Activated CD4-positive, alpha-beta T cell treated with anti-CD3 and anti-CD28 coated beads, Interleukin-2, amount 10 ng/mL, durations not matched to agents 7 days and 5 days (primary cell): ENCODE measurements at places on chromosomes 3 and 15. TPM values are rescaled to one million over a fixed set of nuclear protein-coding genes. Genes with fewer than 3 reads are reported as not detected.

- H3K27ac ChIP-seq = no peak overlapping the region
- no peak overlapping the region for H3K4me3 ChIP-seq
- DNase-seq = no peak
- H3K36me3 ChIP-seq = no peaks in the 10 kb centered on the region
- H3K27me3 ChIP-seq = peaks cover 39% of the 10 kb centered on the region
These were observed 921 bp downstream of the FBXL2 start for GRCh38 chr3:33278163-33278562.

GRCh38 chr3:155323063-155323666, 29.7 kb upstream of the STRIT1 start:
- no peak overlapping the region for H3K4me3 ChIP-seq
- H3K4me1 ChIP-seq = no peaks in the 10 kb centered on the region
- DNase-seq = peak; percentile 43
- no peaks in the 10 kb centered on the region for H3K36me3 ChIP-seq
- no peak overlapping the region for H3K27ac ChIP-seq

DNA sequence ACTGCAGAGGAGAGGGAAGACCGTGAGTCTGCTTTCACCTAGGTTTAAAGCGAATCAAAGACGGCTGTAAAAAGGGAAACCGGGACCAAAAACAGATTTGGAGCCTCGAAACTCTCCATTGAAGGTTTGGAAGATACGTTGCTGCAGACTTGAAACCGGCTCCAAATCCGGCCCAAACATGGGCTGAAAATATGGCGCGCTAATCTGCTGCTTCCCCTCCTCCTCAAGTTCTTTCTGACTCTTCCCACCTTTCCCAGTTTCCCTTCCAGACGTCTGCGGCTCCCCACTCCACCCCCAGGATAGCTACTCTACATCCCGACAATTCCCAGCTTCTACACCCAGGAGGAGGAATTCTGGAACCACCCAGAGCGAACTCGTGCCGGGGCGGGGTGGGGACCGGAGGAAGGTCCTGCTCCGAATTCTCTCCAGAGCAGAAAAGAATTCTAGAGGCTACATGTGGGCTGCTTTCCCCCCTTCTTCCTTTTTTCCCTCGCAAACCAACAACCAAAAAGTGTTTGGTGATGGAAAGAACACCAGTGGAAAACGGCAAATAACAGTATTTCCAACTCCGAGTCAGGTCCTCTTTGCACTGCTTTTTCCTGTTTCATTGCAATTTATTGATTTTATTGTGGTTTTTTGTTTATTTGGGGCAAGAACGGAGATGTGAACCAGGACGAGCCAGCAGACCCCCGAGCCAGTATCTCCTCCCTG, 8.5 kb downstream of the EOMES start:
- no peak overlapping the region for H3K27ac ChIP-seq
- peaks cover 29% of the 10 kb centered on the region for H3K4me1 ChIP-seq
- peak overlapping the region; percentile 84 for H3K4me3 ChIP-seq
- peaks cover 77% of the 10 kb centered on the region for H3K27me3 ChIP-seq

GRCh38 chr15:90959894-90960293, 5.2 kb downstream of the RCCD1 start:
- H3K36me3 ChIP-seq = peaks cover 46% of the 10 kb centered on the region
- no peak overlapping the region for H3K4me3 ChIP-seq
- peak overlapping the region; percentile 43 for H3K27ac ChIP-seq
- H3K27me3 ChIP-seq = no peaks in the 10 kb centered on the region

GRCh38 chr3:97968376-97968775, 3.9 kb downstream of the RIOX2 start:
- DNase-seq = peak; percentile 34
- H3K4me3 ChIP-seq = no peak overlapping the region
- peak overlapping the region; percentile 14 for H3K27ac ChIP-seq

DNA sequence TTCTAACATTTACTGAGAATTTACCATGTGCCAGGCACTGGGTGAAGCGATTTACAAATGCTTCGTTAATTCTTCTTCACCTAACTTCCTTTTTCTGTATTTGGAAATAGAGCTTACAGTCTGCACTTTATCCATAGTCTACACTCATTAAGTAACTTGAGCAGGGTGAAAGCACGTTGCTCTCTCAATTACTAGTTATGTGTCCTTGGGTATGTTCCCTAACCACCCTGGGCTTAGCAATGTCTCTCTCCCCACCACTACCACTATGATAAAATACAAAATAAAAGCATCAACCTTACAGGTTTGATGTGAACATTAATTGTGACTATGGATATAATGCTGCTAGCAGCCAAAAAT, 172.9 kb upstream of the SLC2A2 start:
- H3K36me3 ChIP-seq = peaks cover 47% of the 10 kb centered on the region
- peaks cover 10% of the 10 kb centered on the region for H3K4me1 ChIP-seq
- no peak overlapping the region for H3K4me3 ChIP-seq
- no peaks in the 10 kb centered on the region for H3K27me3 ChIP-seq

DNA sequence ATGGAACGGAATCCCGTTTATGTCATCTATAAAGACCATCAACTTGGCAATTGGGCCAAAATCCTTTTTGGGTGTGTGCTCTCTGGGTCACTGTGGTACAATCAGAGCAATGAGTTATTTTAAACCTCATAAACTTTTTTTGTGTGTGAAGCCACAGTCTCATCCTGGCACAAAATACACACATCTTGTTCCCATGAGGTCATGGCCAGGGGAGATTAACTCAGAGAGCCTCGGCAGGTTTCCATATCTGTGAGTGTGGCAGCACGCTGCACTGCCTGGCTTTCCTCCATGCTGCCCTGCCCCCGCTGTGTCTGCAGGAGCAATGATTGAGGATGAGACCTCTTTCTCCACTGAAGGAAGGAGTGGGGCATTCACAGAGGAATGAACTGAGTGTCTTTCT, 54.0 kb upstream of the DLG1 start:
- H3K36me3 ChIP-seq = no peaks in the 10 kb centered on the region
- no peaks in the 10 kb centered on the region for H3K4me1 ChIP-seq
- no peak overlapping the region for H3K27ac ChIP-seq
- no peak for DNase-seq
- no peak overlapping the region for H3K4me3 ChIP-seq

DNA sequence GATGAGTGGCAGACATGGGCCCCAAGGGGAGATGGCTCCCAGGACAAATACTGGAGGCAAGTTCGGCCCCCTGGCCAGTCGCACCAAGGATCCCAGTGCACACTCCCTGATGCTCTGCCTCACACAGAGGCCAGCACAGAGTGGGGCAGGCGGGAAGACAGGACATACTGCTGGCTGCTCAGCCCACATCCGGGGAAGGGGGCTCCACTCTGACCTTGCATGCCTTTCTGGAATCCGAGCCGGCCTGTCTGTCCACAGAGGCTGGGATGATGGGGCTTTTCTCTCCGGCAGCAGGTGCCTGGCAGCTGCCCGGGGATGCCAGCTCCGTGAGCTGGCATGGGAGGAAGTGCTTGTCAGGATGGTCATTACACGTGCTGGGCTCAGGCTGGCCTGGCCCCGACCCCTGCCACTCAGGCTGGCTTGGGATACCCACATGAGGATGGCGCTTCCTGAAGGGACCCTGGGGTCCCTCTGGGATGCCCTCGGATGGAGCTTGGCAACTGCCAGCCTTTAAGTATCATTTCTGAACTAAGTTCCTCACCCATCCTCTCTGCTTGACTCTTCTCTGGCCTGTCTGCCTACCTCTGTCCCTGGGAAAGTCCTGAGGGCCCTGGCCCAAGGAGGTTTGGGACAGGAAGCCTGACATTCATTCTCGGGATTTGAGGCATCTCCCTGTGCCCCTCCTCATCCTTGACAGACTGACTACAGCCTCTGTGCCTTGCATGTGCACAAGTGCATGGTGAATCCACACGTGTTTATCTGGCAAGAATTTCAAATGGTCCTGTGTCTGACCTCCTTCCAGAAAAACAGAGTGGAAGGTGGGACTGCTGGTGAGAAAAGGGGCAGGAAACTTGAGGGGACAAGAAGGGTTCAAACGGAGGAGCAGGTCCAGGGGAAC, 46.5 kb downstream of the EXOG start:
- no peaks in the 10 kb centered on the region for H3K4me1 ChIP-seq
- no peak overlapping the region for H3K4me3 ChIP-seq
- no peaks in the 10 kb centered on the region for H3K36me3 ChIP-seq
- no peak for DNase-seq
- peaks cover 2% of the 10 kb centered on the region for H3K27me3 ChIP-seq
- H3K27ac ChIP-seq = no peak overlapping the region

DNA sequence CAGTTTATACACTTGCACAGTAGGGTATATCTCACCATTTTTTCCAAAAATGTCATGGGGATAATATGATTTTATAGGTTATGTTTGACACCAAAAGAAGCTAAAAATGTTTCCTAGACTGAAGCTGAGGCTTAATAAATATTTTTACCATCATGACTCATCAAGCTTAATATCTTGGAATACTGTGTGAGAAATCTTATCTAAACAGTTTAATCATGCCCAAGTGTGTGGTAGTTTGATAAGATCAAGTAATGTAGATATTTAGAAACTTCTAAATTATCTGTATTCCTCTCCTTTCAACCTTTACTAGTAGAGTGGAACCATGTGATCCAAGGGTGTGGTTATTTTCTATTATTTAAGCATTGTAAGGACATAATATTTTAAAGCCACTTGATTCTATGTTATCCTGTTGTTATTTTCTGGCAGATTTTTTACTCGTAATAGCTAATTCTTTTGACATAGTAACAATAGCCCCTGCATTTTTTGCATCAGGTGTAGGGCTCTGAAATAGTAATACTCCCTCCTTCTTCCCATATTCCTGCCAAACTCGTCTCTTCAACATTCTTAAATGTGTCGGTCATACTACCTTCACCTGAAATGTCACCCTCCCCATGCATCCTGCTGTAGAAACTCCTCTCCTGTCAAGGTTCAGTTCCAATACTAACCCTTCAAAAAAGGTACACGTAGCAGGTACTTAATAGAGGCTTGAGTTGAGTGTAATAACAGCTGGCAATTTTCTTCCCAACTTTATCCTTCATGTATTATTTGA, 729.6 kb downstream of the NLGN1 start:
- no peaks in the 10 kb centered on the region for H3K4me1 ChIP-seq
- H3K4me3 ChIP-seq = no peak overlapping the region
- H3K27me3 ChIP-seq = no peaks in the 10 kb centered on the region
- no peaks in the 10 kb centered on the region for H3K36me3 ChIP-seq
- no peak overlapping the region for H3K27ac ChIP-seq

- no peaks in the 10 kb centered on the region for H3K36me3 ChIP-seq
- H3K27ac ChIP-seq = no peak overlapping the region
- H3K4me3 ChIP-seq = no peak overlapping the region
- DNase-seq = no peak
These were observed 43.0 kb downstream of the NSMCE3 start for GRCh38 chr15:29226436-29227208.

DNA sequence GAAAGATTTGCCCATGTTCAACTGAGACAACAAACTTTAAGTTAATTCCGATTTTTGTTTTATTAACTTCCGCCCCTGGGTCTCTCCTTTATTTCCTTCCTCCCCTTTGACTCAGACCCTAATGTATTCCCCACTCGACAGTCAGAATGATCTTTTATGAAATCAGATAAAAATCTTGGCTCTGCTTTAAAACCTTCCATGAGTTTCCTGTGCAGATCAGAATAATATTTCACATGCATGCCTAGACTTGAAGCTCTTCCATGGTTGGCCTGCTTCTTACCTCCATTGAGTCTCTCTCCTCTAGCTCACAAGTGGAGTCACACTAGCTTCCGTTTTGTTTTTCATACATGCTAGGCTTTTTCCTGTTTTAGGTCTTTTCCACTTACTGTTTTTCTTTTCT, 116.8 kb upstream of the SPATA16 start:
- DNase-seq = no peak
- H3K27me3 ChIP-seq = no peaks in the 10 kb centered on the region
- no peak overlapping the region for H3K4me3 ChIP-seq
- H3K4me1 ChIP-seq = no peaks in the 10 kb centered on the region

- peaks cover 14% of the 10 kb centered on the region for H3K27me3 ChIP-seq
- DNase-seq = no peak
- no peak overlapping the region for H3K27ac ChIP-seq
- H3K4me1 ChIP-seq = no peaks in the 10 kb centered on the region
These were observed 13.7 kb upstream of the U2SURP start for GRCh38 chr3:142987707-142988106.

GRCh38 chr3:168213920-168214319, 118.2 kb upstream of the GOLIM4 start:
- H3K4me3 ChIP-seq = peak overlapping the region; percentile 23
- H3K27me3 ChIP-seq = peaks cover 3% of the 10 kb centered on the region
- peak overlapping the region; percentile 78 for H3K27ac ChIP-seq
- H3K36me3 ChIP-seq = no peaks in the 10 kb centered on the region

DNA sequence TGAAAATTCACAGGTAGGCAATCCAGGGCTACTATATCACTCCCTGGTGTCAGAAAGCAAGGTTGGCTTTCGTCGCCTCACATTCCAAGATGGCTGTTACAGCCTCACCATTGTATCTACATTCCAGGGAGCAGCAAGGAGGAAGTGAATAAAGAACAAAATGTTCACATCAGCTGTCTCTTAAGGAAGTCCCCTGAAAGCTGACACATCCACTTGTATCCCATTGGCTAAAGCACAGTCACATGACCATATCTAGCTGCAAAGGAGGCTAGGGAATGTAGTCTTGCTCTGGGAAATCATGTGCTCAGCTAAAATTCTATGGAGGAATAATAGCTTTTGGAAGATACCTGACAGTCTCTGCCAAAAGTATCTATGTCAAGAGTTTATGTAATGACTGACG, 12.8 kb upstream of the GATA2 start:
- peaks cover 14% of the 10 kb centered on the region for H3K27me3 ChIP-seq
- H3K4me1 ChIP-seq = no peaks in the 10 kb centered on the region
- no peak overlapping the region for H3K27ac ChIP-seq
- H3K36me3 ChIP-seq = no peaks in the 10 kb centered on the region

DNA sequence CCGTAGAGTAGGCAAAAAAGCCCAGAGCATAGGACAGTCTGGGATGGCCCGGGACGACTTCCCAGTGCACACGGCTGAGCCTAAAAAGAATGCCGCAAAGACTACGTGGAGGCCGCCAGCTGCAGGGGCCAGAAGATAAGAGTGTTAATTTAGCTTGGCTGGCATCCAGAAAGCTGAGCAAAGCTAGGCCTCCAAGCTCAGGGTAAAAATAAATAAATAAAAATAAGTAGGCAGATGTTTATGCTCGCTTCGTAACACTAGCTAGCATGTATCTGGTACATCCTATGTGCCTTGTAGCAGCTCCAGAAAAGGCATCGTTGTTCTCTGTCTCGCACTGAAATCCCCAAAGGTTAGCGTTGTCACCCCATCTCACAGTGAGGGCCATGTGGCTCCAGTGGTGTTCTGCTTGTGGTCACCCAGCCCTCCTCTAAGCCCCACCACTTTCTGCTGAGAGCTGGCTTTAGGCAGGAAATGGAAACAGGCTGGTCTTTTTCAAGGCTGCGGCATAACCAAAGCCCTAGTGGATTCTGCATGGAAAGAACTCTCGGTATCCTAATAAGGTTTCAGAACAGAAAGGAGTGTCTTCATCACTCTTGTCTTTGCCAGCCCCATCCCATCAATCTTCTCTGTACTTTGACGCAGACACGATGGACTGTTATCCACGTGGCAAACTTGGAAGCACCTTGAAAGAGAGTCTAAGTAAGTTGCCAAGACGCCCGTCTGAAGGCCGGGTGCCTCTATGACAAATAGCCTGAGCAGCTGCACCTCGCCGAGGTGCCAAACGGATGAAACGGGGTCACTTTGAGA, 58.1 kb upstream of the MEF2A start:
- H3K4me3 ChIP-seq = no peak overlapping the region
- H3K4me1 ChIP-seq = peaks cover 57% of the 10 kb centered on the region
- no peak overlapping the region for H3K27ac ChIP-seq
- H3K27me3 ChIP-seq = no peaks in the 10 kb centered on the region
- no peaks in the 10 kb centered on the region for H3K36me3 ChIP-seq

Gene GPR156
- not detected for total RNA-seq

Gene PPP1R14D
- total RNA-seq = not detected

Gene TRIM69
- 67.9 TPM for total RNA-seq

Gene SIDT1
- 31.6 TPM for total RNA-seq

Gene ITIH1
- total RNA-seq = not detected

Gene SENP5
- total RNA-seq = 32.4 TPM
